ENCODE measurements at places on chromosomes 1 and 21.

DNA sequence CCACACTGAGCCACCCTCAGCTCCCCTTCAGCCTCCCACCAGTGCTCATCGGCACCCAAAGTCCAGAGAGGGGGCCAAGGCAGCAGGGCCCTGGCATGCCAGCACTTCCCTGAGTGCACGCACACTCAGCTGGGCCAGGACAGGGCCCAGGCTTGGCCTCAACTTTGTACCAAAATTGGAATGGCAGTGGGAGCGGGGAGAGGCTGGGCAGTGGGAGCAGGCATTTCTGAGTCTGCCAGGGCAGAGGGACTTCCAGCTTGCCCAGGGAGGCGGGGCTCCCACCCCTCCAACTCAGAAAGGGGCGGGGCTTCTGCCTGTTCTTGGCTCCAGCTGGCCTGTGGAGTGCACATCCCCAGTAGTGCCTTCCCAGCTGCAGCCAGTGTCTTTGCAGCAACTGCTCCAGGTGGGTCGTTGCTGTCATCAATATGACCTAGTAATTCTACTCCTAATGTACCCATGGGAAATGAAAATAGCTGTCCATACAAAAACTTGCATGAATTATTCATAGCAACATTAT, 10.3 kb upstream of the SNX7 start:
- no peak for DNase-seq

- DNase-seq = no peak
These were observed 153.2 kb downstream of the NTNG1 start for GRCh38 chr1:107293901-107294613.

GRCh38 chr1:40185951-40186864, 25.0 kb downstream of the RLF start:
- peak; percentile 82 for DNase-seq

- DNase-seq = peak; percentile 88
These were observed 23.6 kb upstream of the DNM3 start for GRCh38 chr1:171817511-171818265.

Measured in activated CD4-positive, alpha-beta T cell treated with anti-CD3 and anti-CD28 coated beads, Interleukin-2, Interleukin-6, amounts not matched to agents 100 ng/mL and 50 ng/mL, durations not matched to agents 16 hours and 8 hours (primary cell).